K562 (cell line): ENCODE measurements at places on chromosomes 6 and 20. TPM values are rescaled to one million over a fixed set of nuclear protein-coding genes. Genes with fewer than 3 reads are reported as not detected.

ENPP5 gene
- polyA plus RNA-seq = not detected in 2 replicates

- no peak for DNase-seq
Measured at GRCh38 chr6:147693181-147693580, 184.7 kb downstream of the SAMD5 start.

GRCh38 chr6:83976037-83976755, 57.4 kb upstream of the MRAP2 start:
- DNase-seq = peak; percentile 31

GRCh38 chr20:32478576-32478975, 106.6 kb downstream of the NOL4L start:
- no peak for DNase-seq

DNA sequence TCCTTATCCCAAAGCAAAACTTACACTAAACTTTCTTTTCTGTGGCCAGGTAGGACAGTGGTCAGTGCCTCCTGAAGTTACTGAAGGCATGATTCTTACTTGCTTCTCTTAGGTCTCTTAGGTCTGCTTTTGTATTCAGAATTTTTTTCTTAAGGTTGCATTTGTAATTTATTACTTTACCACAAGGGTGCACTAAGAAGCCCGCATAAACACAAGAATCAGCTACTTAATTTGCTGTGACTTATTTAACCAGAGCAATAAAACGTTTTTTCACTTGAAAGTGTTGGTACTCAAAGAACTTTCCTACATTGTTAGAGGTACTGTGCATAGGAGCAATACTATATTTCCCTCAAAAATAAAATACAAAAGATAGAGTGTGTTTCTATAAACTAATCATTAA, 75.4 kb upstream of the LAMA2 start:
- no peak for DNase-seq

DNA sequence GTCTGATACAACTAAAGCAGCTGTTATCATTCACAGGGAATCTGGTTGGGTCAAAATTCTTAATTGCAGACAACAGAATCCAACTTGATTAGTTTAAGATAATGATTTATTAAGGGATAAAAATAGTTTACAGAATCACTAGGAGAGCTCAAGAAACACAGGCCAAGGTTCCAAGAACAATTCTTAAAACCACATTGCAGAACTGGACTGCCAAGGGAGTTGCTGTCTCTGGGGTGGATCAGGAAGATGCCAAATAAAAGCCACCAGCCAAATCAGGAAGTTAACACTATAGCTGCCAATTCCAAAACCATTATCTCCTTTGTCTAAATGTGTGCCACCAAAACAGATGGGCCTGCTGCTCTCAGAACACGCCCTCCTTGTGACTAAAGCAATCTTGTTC, 53.7 kb downstream of the NUDT3 start:
- DNase-seq = no peak

GRCh38 chr20:29410806-29411457, 1846.5 kb upstream of the DEFB115 start:
- no peak for DNase-seq

- no peak for DNase-seq
Measured at GRCh38 chr6:11824986-11825385, 46.4 kb upstream of the ADTRP start.
